ENCODE measurements at places on chromosomes 6 and 20. TPM values are rescaled to one million over a fixed set of nuclear protein-coding genes. Genes with fewer than 3 reads are reported as not detected.

DNA sequence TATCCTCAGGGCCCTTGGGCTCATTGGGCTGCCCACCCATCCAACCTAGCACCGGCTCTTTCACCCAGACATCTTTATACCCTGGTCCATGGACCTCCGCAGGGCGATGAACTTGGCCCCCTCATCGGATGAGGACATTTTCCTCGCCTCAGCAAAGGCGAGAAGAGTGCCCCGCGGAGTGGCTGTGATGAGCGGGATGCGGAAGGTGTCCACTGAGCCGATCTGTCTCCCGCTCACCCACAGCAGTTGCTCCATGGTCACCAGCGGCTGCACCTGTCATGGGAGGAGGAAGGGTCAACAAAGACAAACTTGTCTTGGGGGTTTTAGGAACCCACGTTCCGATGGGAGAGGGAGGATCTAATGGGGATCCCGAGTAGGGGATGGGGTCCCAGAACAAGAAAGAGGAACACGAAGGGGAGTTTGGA, 690 bp downstream of the NEU1 start:
- no peak for DNase-seq

DNA sequence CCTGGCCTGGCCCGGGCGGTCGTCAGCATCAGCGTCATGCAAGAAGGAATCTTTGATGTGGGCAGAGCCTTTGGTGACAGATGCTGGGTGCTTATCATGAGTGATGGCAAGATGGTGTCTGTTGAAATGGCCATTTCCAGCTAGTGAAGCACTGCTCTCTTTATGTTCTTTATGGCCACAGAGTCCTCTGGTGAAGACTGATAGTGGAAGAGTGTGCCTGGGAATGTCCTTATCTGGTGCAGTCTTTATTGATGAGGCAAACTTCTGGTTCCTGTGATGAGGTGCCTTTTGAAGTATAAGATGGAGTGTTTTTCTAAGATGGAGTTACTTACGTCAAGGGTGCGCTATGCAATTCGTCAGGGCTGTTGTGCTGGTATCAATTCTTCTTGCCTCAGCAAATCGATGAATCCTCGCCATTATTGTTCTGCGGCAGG, 22.6 kb upstream of the CCR6 start:
- DNase-seq: no peak

DNA sequence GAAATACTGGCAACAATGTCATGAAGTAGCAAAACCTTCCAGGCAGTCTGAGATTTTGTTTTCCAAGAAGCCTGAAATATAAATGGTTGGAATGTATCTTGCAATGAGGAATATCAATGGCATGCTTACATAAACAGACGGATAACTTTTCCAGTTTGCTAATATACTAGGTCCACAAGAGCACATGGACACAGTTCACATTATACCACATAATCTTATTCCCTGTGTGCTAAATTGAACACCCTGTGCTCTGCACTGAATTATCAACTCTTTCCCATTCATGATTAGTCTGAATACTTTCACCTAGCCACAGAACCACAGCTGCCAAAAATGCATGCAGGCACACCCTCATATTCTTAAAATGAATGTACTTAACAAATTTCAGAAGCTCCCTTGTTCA, 274.3 kb downstream of the COL12A1 start:
- DNase-seq: peak; percentile 71

GRCh38 chr20:38221119-38221589, 39.4 kb downstream of the KIAA1755 start:
- peak; percentile 13 for DNase-seq

- DNase-seq: no peak
Observed at GRCh38 chr6:163309491-163310026, 105.0 kb upstream of the QKI start.

DNA sequence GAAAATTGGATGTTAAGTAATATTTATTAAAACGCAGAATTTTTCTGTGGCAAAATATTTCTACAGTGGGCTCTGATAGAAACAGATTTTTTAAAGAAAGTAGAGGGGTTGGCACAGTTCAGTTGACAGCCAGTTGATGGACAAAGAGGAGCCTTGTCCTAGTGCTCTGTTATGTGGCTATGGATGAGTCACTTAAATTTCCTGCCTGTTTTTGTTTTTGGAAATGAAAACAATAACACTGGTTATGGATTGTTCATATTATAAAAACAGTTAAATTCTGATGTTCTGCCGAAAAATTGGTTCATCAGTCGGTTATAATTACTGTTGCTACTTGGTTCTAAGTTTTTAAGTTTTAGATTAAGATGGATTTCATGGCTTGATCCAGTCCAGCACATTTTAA, 42.8 kb downstream of the MYO6 start:
- DNase-seq: no peak

- DNase-seq: no peak
Observed at GRCh38 chr6:132479131-132479530, 33.8 kb downstream of the STX7 start.

GRCh38 chr6:24689964-24690363, 23.1 kb downstream of the ACOT13 start:
- no peak for DNase-seq

DNA sequence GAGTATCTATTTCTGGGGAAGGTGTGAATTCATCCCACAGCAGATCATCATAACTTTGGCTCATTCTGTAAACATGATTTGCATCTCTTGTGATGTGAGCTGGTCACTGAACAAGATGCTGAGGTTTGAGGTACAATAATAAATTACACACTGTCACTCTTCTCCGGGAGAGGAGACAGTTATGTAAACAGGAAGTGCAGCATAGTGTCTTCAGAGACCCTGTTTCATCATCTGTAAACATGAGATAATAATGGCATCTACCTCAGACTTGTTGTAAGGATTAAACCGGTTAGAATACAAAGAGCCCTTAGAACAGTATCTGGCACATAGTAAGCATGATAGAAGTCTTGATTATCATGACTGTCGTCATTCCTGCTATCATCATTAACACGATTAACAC, 125.2 kb downstream of the TBC1D7 start:
- DNase-seq: no peak

- DNase-seq: no peak
Observed at GRCh38 chr6:128438393-128438792, 82.0 kb downstream of the PTPRK start.

DNA sequence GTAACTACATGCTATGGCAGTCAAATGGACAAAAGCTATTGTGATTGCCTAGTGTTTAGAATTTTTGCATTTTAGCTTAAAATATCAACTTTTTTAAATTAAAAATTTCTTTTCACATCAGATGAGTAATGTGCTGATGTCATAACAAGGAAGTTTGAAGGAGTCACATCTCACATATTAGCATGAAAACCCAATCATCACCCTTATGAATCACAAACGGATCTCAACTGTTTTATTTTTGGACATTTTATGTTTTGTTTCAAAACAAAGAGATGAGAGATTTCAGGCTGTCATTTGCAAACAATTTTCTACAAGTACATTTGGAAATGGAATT, 53.6 kb upstream of the TRERF1 start:
- no peak for DNase-seq

DNA sequence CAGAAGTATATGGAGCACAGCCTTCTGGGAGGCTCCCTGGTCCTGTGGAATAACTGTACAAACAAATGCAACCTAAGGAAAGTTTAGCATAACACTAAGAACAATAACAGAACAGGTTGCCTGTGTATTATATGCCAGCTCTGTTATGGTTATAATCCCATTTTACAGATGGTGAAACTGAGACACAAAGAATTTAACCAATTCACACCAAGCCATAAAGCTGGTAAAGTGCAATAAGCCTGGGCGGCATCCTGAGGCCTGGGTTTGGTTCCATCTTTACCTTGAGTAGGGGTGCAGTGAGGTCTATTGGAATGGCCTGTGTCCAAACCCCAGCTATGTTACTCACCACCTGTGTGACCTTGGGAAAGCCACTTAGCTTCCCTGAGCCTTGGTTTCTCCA, 14.7 kb upstream of the PACSIN1 start:
- DNase-seq: no peak

- no peak for DNase-seq
Observed at GRCh38 chr6:17281100-17281496, at the start of gene RBM24. Gene RBM24 (plus strand): TSS chr6:17281361. CDS start chr6:17281582, 221 bp downstream.

Gene PNLDC1
- 0.30 TPM for total RNA-seq

Gene SMLR1
- total RNA-seq: not detected

Gene ACOT13
- 4.3 TPM for total RNA-seq

Measured in skin of body (tissue), 3 donors.